ENCODE measurements at places on chromosomes 12 and 14.

DNA sequence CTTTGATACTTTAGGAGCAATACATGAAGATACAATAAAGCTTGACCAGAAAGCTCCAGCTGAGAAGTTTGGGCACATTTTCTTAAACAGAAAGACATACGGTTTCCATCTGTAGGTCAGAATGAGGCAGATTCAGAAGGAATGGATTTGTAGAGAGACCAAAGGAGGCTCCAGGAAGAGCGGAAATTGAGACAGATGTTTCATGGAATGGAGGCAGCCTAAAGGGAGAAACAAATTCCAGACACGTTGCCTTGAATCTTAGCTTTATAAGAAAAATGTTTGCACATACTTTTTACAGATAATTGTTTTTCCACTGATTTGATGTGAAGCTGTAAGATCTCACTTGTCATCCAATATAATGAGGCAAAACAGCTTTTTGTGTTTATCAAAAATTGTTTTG lies 24.8 kb downstream of the EPYC start:
- DNase-seq, result no peak

GRCh38 chr12:26767865-26768264 lies 65.1 kb downstream of the ITPR2 start:
- no peak for DNase-seq

DNA sequence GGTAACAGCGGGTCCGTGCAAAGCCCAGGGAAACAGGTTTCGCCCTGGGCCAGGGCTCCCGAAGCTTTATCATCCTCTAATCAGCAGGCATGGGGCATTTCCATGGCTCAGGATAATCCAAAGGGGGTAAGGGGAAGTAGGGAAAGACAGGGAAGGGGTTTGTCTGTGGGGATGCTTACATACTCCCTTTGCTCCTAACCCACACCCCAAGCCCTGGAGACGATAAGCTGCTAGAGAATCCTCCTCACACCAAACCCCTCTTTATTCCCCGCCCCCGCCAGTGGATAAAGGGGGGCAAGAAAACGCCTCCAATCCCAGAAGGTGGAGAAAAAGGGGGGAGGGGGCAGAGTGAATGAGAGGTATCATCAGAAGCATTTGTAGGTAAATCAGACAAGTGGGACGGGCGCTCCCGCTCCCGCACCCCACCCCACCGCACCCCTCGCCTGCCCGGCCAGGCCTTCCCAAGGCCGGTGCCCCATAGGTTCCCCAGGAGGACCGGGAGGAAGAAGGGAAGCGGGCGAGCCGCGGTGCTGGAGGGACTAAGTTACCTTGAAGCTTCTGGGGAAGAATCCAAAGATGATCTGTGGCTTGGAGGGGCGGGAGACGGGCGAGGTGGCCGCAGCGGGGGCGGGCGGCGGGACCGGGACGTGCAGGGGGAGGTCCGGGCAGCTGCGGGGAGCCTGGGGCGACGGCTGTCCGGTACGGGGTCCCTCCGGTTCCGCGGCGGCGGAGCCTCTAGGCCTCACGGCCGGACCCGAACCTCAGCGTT lies 762 bp downstream of the PPP2R5E start:
- no peak for DNase-seq

DNA sequence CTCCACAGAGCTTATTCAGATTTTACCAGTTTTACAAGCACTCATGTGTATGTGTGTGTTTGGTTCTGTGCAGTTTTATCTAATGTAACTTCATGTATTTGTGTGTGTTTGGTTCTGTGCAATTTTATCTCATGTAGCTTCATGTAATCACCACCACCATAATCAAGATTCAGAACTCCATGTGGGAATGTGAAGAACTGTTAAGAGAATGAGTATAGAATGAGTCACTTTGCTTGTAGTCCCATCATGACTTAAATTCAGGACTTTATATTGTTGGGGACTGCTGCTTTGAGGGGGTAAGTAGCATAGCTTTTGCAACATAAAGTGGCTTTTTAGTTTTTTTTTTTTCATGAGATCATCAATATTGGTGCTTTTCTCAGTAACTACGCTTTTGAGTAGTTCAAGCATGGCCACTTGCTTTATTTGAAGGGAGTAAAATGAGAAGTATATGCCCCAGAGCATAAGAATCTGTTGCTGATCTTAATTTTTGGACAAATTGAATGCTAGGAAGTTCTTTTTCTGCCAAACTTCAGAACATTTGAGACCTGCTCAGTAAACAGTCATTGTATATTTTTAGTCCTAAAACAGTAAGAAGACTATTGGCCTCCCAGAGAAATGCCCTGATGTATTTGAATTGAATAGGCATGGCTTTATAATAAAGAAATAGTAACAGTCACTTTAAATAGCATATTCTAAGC lies 28.8 kb downstream of the PROX2 start:
- DNase-seq, result no peak

- no peak for DNase-seq
These were observed 74.5 kb upstream of the DYNC1H1 start for GRCh38 chr14:101889898-101890297.

DNA sequence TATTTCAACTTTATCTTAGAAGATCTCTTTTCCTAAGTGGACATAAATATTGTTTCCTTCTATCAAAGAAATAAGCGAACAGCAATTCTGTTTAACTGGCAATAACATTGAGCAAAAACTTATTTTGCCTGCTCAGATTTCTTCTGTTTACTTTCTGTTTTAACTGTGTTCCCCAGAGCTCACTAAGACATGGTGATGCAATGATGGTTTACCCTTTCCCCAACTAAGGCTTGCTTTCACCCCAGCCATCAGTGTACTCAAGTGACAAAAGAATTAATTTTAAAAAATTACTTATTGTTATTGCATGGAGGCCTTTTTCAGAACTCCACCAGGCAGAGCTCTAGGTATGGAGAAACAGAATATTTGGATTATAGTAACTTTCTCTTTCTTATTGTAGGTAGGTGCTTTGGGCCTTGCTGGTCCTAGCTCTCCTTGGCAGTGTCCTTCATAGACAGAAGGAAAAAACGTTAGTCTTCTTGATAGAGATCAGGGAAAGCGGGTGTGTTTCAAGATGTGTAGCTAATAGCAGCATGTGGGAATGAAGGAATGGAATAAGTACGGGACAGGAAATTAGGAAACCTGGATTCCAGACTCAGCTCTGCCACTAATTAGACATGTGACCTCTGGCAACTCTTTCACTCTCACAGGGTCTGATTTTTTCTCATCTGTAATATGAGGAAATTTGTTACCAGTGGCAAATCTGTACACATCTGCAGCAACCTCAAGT lies 14.6 kb upstream of the DDHD1 start:
- DNase-seq, result no peak

GRCh38 chr14:37340353-37340752 lies 142.6 kb downstream of the MIPOL1 start:
- no peak for DNase-seq

DNA sequence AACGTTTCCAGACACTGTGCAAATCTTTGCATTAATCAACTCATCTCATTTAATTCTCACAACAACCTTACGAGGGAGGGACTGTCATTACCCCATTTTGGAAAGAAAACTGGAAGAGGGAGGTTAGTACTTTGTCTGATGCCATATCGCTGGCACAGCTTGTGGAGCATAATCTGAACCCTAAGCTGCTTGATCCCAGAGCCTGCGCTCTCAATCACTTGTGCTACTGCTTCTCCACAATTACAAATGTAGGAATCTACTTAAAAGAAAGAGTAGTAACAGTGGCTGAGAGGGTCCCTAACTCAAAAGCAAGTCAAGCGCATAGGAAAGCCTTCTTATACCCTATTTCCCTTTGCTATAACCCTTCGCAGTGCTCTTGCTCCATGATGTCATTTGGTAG lies 3.2 kb downstream of the EFS start:
- no peak for DNase-seq

GRCh38 chr14:93002049-93002448 lies 79.1 kb downstream of the CHGA start:
- no peak for DNase-seq

DNA sequence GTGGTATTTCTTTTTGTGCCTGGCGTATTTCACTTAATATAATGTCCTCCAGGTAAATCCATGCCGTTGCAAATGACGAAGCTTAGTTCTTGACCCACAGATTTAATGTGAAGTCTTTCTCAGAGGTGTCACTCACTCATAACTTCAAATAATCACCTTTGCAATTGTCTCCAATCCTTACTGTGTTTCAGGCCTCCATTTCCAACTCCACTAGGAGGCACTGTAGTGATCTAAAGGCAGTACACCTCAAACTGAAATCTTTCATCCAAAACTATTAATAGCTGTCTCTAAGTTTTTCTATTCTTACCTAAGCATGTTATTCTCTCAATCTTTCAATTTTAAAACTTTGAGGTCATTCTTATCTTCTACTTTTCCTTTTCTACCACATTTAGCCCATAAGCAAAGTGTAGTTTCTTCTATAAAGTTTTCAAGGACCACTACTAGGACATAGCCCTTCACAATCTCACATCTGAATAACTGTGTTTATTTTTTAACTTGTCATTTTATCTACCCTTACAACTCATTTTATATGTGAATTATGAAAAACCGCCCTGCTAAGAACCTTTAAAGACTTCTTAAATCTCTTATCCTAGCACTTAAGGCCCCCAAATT lies 25.5 kb upstream of the FBXO34 start:
- no peak for DNase-seq

DNA sequence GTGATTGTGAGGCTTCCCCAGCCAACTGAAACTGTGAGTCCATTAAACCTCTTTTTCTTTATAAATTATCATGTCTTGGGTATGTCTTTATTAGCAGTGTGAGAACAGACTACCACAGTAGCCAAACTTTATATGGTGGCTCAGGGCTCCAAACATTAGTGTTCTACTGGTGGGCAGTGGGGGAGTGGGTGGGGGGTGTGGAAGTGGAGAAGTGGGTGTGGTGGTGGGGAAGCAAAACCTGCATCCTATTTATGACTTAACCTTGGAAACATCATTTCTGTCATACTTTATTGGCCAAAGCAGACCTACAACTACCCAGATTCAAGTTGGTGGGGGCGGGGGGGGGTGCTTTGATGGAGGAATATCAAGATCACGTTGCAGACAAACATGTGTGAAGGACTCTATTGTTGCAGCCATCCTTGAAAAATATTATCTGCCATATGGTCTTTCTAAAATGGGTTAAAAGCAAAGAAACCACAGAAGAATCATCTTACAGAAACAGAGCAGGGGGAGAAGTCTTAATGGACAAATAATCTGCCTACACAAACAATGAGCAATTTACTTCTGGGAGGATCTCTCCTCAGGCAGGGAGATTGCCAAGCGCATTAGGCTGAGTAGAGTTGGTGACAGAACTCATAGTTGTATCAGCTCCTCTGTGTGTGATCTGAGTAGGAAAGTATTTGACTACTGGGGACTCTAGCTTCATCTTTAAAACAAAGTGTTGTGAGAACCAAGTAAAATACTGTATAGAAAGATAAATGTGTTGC lies 1.4 kb upstream of the PWP1 start:
- DNase-seq, result no peak

GRCh38 chr12:42097971-42098370 lies 46.7 kb downstream of the GXYLT1 start:
- DNase-seq, result no peak

DNA sequence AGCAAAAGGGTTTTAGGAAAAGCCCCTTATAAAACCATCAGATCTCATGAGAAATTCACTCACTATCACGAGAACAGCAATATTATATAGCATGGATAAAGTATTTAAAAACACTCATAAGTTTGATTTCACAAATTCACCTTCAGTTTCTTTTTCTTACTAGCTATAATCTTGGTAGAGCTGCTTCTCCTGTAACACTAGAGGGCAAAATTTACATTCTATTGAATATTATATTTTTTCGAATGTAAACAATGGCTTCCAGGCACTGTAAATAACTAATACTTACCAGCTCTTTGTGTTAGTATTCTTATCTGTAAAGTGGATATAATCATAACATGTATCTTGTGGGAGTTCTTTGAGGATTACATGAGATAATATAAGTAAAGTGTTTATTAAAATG lies 259.6 kb downstream of the CCER1 start:
- no peak for DNase-seq

DNA sequence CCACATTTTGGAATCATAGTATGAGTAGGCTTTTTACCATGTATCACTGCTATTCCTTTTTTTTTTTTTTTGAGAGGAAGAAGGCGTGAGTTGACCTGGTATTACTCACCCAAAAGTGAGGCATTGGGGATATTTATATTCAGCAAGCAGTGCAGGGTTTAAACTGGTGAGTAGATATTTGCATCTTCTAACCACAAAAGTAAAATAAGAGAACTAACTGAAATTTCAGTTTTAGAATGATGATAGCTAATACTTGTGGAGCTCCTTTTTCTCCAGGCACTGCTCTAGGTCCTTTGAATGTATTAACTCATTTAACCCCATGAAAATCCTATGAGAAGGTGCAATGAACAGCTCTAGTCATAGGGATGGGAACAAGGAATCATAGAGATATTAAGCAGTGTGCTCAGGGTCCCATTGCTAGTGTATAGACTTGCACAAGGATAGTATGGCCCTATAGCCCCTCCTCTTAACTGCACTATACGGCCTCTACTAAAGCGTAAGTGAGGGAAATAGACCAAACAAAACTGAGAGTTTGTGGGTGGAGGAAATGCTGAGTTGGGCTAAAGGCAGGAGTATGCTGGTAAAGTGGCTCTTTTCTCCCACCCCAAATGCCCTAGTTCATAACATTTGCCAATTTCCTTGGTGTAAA lies 104.3 kb upstream of the MAX start:
- no peak for DNase-seq

GRCh38 chr12:65019696-65020234 lies 101.3 kb downstream of the WIF1 start:
- DNase-seq, result no peak

GRCh38 chr14:95918466-95918865 lies 41.8 kb downstream of the TUNAR start:
- DNase-seq, result no peak

DNA sequence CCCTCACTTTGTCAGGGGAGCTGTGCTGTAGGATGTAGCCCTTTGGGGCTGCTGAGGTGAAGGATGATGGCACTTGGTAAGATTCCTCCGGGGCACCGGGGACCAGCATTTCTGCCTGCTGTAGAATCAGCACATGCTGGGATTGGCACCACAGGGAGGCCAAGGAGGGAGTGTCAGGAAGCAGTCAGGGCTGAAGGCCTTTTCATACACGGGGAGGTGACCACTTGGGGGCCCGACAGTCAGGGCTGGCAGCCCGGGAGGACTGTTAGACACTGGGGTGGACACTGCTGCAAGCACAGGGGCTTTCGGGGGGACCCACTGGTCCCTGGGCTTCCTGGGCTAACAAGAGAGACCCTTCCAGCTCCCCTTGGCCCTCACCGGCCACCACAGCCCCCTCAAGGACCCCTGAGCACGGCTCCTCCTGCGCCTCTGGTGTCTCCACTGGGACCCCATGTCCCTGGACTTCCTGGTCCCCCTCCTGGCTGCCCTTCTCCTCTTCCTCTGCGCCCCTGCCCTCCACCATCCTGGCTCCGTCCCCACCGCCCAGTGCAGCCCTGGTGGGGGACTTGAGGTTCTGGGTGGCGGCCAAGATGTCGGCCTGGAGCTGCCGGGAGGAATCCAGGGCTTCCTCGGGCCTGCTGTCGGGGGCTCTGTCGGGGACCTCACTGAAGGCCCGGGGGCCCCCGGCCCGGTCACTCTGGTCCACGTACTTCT lies 6.5 kb downstream of the TMEM119 start:
- no peak for DNase-seq

- peak; percentile 51 for DNase-seq
These were observed 36.8 kb downstream of the VDR start for GRCh38 chr12:47868041-47868440.

GRCh38 chr12:38138225-38139221 lies 178.1 kb upstream of the ALG10B start:
- peak; percentile 7 for DNase-seq
